Activated B cell treated with CpG ODN at 0.5 μM for 24 hours (primary cell): ENCODE measurements at places on chromosomes 11 and 22. TPM values are rescaled to one million over a fixed set of nuclear protein-coding genes. Genes with fewer than 3 reads are reported as not detected.
A peak's percentile ranks its signal among the peaks of the same experiment; 100 is the strongest.

DNA sequence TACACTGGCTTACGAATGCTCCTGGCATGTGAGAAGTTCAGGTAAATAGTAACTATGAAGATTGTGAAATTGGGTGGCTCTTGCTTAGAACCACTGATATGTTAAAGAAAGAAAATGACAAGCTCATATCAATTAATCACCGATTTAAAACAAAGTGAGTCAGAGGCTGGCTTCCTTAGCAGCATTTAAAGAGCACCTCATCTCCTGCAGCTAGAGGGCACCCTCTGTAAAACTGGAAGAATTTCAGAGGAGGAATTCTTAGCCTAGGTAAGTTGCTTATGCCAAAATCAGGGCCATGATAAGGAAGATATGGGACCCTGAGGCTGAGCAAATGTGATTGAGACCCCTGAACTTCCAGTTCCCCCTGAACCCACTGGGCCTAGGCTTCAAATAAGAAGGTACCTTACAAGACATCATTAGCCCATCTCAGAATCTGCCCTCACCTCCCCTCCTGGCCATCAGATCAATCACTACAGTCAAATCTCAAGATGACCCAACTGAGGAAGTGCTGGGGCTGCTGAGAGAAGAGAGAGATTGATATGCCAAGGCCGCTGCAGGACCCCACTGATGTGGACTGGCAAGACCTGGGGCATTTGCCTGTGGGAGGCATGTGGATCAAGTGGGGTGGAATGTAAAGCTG, 8.6 kb upstream of the CD3E start:
- H3K27me3 ChIP-seq, result peaks cover 11% of the 10 kb centered on the region
- H3K4me3 ChIP-seq, result no peak overlapping the region
- H3K4me1 ChIP-seq, result no peaks in the 10 kb centered on the region
- H3K36me3 ChIP-seq, result no peaks in the 10 kb centered on the region
- DNase-seq, result no peak

GRCh38 chr11:12086271-12087074, 23.9 kb upstream of the MICAL2 start:
- H3K36me3 ChIP-seq, result no peaks in the 10 kb centered on the region
- H3K27ac ChIP-seq, result no peak overlapping the region
- peaks cover 2% of the 10 kb centered on the region for H3K27me3 ChIP-seq
- peaks cover 7% of the 10 kb centered on the region for H3K4me1 ChIP-seq

- peaks cover 10% of the 10 kb centered on the region for H3K4me1 ChIP-seq
- no peak overlapping the region for H3K27ac ChIP-seq
- DNase-seq, result no peak
Measured at GRCh38 chr11:61120099-61120705, 17.9 kb downstream of the CD5 start.

GRCh38 chr11:112794331-112794846, 166.8 kb upstream of the NCAM1 start:
- H3K27ac ChIP-seq, result no peak overlapping the region
- H3K4me3 ChIP-seq, result no peak overlapping the region
- DNase-seq, result no peak
- no peaks in the 10 kb centered on the region for H3K4me1 ChIP-seq

- H3K4me1 ChIP-seq, result peaks cover 84% of the 10 kb centered on the region
- no peaks in the 10 kb centered on the region for H3K27me3 ChIP-seq
- peak; percentile 40 for DNase-seq
- peak overlapping the region; percentile 72 for H3K4me3 ChIP-seq
Measured at GRCh38 chr22:41862530-41863266, 29.8 kb downstream of the SREBF2 start.

- no peak for DNase-seq
- H3K4me1 ChIP-seq, result no peaks in the 10 kb centered on the region
- no peak overlapping the region for H3K4me3 ChIP-seq
- no peaks in the 10 kb centered on the region for H3K36me3 ChIP-seq
Measured at GRCh38 chr22:21030621-21031544, 1.5 kb downstream of the SLC7A4 start.

- no peak overlapping the region for H3K27ac ChIP-seq
- no peaks in the 10 kb centered on the region for H3K27me3 ChIP-seq
- no peaks in the 10 kb centered on the region for H3K36me3 ChIP-seq
- no peaks in the 10 kb centered on the region for H3K4me1 ChIP-seq
Measured at GRCh38 chr11:73949912-73950311, 914 bp upstream of the DNAJB13 start.

DNA sequence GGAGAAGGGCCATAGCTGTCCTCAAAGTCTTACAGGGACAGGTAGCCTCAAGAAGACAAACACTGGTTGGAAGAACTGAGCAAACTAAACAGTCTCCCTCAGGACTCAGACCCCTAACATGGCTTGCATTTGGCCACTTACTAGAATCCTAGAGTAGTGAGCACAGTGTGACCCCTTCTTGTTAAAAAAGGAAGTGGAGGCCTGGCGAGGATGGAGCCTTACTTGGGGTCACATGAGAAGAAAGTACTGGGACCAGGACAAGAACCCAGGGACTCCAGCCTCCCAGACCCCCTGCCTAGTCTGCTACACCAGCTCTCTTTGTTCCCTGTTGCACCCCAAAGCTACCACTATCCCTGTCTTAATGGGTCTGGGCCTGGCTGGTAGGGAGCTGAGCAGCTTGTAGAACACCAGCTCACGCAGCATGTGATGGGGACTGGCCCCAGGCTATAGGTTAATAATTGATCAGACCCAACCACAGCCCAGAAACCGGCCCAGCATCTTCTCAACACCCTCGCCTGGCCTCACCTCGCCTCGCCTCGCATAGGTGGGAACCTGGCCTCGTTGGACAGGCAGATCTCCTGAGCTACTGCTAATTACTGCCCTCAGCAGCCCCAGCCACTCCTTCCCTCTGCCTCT, 17.6 kb downstream of the DGAT2 start:
- H3K27me3 ChIP-seq, result no peaks in the 10 kb centered on the region
- DNase-seq, result no peak
- H3K4me1 ChIP-seq, result no peaks in the 10 kb centered on the region
- H3K27ac ChIP-seq, result no peak overlapping the region
- peaks cover 8% of the 10 kb centered on the region for H3K36me3 ChIP-seq

GRCh38 chr22:10741210-10741609, 4786.8 kb upstream of the OR11H1 start:
- H3K27ac ChIP-seq, result no peak overlapping the region
- H3K4me1 ChIP-seq, result no peaks in the 10 kb centered on the region
- H3K27me3 ChIP-seq, result no peaks in the 10 kb centered on the region
- H3K4me3 ChIP-seq, result no peak overlapping the region
- H3K36me3 ChIP-seq, result no peaks in the 10 kb centered on the region

The NXPE2 gene
- not detected in 2 replicates for total RNA-seq

The MMP10 gene
- total RNA-seq, result not detected in 2 replicates

The LMNTD2 gene
- total RNA-seq, result 8.6 and 9.1 TPM in 2 replicates

The NPAT gene
- total RNA-seq, result 34.4 and 38.1 TPM in 2 replicates

The TEX54 gene
- 0.55 TPM in 1 of 2 replicates, not detected in the other for total RNA-seq

The ACAT1 gene
- 50.1 and 51.1 TPM in 2 replicates for total RNA-seq

The ACO2 gene
- total RNA-seq, result 152 and 153 TPM in 2 replicates
